ENCODE measurements at places on chromosomes 6 and 20. TPM values are rescaled to one million over a fixed set of nuclear protein-coding genes. Genes with fewer than 3 reads are reported as not detected.

GRCh38 chr20:19074828-19075516, 137.5 kb upstream of the SLC24A3 start:
- DNase-seq: no peak

- no peak for DNase-seq
Measured at GRCh38 chr20:44587035-44587980, 4.9 kb downstream of the PKIG start.

- no peak for DNase-seq
Measured at GRCh38 chr20:32057656-32058184, 5.7 kb downstream of the HCK start.

GRCh38 chr6:137673603-137674002, 179.4 kb upstream of the OLIG3 start:
- DNase-seq: no peak

DNA sequence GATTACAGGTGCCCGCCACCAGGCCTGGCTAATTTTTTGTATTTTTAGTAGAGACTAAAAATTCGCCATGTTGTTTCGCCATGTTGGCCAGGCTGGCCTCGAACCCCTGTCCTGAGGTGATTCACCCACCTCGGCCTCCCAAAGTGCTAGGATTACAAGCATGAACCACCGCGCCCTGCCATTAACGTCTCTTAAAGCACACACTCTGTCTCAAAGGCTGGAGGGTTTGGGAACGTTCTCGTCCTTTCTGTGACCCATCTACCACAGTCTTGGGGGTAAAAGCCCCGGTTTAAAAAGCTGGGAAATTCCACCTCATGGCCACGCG, 57.8 kb upstream of the ARID1B start:
- DNase-seq: no peak

GRCh38 chr6:123430970-123431369, 205.8 kb downstream of the TRDN start:
- no peak for DNase-seq

DNA sequence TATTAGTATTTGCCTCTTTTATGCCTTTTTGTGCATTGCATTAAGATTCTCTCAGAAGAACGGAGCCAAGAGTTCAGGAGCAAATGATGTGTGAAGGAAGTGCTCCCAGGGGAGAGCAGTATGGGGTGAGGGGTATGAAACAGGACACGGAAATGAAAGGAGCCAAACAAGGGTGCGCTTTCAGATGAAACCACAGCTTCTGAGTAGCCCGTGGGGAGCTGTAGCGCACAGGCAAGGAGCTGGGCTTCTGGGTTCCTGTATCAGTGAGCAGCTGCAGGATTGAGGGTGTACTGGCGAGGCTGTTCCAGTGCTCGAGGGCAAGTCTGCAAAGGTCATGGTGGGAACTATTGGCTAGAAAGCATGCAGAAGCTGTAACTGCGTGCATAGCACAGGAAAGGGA, 25.4 kb downstream of the ANKEF1 start:
- no peak for DNase-seq

DNA sequence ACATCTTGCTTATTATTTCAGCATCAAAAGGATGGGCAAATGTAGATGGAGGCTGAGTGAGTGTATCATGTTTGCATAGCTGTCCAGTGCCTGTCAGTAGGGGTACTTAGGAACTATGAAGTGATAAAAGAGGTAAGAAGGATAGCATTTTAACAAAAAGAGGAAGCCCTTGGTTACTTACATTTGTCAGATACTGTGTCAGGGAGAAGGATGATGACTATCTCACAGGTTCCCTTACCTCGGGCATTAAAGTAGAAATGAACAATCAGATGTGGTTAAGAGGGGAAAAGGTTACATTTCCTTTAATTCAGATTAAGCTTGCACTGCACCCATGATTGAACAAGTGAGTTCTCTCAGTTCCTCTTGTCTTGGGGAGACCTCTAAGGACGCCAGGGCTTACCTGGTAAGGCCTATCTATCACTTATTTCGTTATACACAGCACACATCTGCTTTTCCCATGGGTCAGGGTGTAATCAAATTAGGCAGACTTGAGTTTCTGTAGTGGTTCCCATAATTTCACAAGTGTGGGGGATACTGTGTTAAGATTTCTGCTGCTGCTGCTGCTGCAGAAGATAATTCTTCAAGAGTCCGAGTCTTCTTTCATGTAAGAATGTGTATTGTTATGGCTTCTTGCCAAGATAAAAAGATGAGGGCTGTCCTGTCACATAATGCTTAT, 4.5 kb downstream of the FOXO3 start:
- DNase-seq: no peak

GRCh38 chr6:17149571-17149970, 47.7 kb downstream of the STMND1 start:
- DNase-seq: no peak

GRCh38 chr6:70157086-70157485, 145.8 kb downstream of the COL9A1 start:
- no peak for DNase-seq

DNA sequence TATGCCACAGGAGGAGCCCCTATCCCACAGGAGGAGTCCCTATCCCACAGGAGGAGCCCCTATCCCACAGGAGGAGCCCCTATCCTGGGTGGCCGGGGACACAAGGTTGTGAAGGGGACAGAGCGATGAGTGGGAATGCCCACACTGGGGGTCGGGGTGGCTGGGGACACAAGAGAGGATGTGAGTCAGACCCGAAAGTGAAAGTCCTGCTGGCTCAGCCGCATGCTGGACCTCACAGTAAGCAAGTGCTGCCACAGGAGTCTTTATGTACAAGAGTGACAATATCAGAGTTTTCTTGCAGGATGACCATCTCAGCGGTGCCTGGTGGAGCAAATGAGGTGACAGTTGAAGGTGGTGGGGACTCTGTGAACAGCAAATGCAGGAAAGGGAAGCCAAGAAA, 93.7 kb downstream of the PSMB1 start:
- DNase-seq: no peak

DNA sequence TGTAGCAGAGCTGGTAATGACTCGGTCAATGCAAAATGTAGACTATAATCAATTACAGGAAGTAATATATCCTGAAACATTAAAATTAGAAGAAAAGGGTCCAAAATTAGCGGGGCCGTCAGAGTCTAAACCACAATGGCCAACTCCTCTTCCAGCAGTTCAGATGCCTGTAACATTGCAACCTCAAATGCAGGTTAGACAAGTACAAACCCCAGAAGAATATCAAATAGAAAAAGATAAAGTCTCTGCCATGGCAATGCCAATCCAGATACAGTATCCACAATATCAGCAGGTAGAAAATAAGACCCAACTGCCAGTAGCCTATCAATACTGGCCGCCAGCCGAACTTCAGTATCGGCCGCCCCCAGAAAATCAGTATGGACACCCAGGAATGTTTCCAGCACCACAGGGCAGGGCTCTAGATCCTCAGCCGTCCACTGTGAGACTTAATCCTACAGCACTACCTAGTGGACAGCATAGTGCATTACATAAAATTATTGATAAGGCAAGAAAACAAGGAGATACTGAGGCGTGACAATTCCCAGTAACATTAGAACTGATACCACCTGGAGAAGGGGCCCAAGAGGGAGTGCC, 158.4 kb downstream of the GPX5 start:
- DNase-seq: no peak

GRCh38 chr6:6812427-6812826, 223.9 kb downstream of the LY86 start:
- no peak for DNase-seq

DNA sequence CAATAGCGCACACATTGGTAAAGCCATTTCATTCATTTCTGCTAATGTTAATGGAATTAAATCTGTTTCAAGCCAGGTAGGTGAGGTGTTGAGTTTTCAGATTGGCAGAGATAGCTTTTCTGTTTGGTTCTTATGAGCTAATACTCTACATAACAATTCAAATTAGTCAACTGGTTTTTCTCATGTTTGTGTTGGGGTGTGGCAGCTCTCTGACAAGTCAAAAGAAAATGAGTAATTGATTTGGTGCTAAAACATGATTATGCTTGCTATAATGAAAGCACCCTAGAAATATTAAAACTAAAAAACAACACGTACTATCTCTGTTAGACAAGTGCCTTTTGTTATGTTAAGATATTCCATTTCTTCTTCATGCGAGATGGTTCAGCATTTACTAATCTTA, 13.6 kb downstream of the PPP1R14C start:
- DNase-seq: no peak

DNA sequence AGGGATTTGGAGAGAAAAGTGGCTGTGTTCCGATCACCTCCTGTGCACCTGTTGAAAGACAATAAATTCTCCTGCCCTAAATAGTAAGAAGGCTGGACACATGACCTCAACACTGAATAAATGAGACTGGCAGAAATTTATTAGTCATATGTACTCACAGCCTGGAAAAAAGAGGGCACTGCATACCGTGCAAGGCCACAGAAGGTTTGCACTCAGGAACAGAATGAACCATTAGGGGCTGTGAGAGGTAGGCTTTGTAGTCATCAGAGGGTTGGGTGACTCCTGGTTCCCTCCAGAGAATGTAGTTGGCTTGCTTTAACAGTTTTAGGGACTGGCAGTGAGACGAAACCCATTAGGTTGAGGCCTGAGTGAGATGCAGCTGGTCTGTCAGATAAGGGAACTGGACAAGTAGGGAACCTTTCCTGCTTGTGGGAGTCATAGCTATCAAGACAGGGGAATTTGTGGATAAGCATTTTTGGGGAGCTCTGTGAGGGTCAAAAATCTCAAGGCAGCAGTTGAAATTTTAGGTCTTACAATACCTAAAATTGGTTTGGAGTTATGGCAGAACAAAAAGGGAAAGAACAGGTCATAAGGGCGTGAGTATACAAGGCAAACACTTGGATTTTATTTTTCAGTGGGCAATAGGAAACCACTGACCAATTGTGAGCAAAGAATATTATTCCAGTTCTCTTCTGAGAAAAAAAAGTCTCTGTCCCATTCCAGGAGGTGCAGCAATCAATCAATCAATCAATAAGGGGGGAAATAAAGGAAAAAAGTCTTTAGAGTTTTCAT, 67.9 kb upstream of the BTN3A2 start:
- no peak for DNase-seq

- no peak for DNase-seq
Measured at GRCh38 chr6:111600588-111601445, 4.9 kb downstream of the TRAF3IP2 start.

- DNase-seq: peak; percentile 24
Measured at GRCh38 chr6:43948527-43949485, 178.4 kb downstream of the MRPL14 start.

DNA sequence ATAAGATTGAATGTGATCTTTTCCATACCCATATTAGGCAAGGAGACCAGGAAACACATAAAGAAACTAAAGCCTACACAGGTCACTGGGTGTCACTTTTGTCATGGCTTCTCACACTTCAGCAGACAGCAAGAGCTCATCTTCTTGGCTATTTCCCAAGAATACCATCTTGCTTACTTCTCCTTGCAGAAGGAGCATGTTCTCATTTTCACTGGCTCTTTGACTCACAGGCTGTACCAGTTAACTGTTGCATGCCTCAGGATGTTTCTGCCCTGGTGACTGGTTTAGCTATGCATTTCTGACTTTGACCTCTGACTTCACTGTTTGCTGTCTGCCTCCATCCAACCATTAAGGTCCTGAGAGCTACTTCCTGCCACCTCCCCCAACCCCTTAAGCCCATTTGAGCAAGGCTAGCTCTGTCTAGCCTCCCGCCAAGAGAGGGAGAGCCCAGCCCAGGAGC, 40.3 kb upstream of the OGFRL1 start:
- peak; percentile 32 for DNase-seq

- no peak for DNase-seq
Measured at GRCh38 chr6:156306531-156306930, 470.6 kb upstream of the ARID1B start.

GRCh38 chr20:55530763-55531162, 474.6 kb downstream of the CBLN4 start:
- no peak for DNase-seq

Gene TBC1D7
- 38.6 TPM for polyA plus RNA-seq

Gene NOP56
- 142 TPM for polyA plus RNA-seq

Gene POLR1C
- 48.1 TPM for polyA plus RNA-seq

Gene MGME1
- 9.9 TPM for polyA plus RNA-seq

Gene MYCT1
- polyA plus RNA-seq: 0.25 TPM

Gene NFS1
- polyA plus RNA-seq: 43.8 TPM

Gene HTR1E
- polyA plus RNA-seq: not detected
